Heart left ventricle (tissue), 16 donors: ENCODE measurements at places on chromosomes 12 and 14. TPM values are rescaled to one million over a fixed set of nuclear protein-coding genes. Genes with fewer than 3 reads are reported as not detected.
A peak's percentile ranks its signal among the peaks of the same experiment; 100 is the strongest.

CLEC9A gene
- not detected for total RNA-seq

GRCh38 chr12:25566202-25566949, 13.3 kb upstream of the LMNTD1 start:
- no peaks in the 10 kb centered on the region for H3K4me1 ChIP-seq
- no peak overlapping the region for H3K4me3 ChIP-seq
- no peak for DNase-seq
- no peak overlapping the region for H3K27ac ChIP-seq
- no peaks in the 10 kb centered on the region for H3K27me3 ChIP-seq
- no peaks in the 10 kb centered on the region for H3K36me3 ChIP-seq

GRCh38 chr14:68598089-68598488, 194.8 kb downstream of the ZFP36L1 start:
- no peaks in the 10 kb centered on the region for H3K36me3 ChIP-seq
- H3K27ac ChIP-seq, result peak overlapping the region; percentile 93
- DNase-seq, result no peak

CD4 gene
- 7.1 TPM for total RNA-seq
